LoVo (cell line): ENCODE measurements at places on chromosomes 3 and 15.

DNA sequence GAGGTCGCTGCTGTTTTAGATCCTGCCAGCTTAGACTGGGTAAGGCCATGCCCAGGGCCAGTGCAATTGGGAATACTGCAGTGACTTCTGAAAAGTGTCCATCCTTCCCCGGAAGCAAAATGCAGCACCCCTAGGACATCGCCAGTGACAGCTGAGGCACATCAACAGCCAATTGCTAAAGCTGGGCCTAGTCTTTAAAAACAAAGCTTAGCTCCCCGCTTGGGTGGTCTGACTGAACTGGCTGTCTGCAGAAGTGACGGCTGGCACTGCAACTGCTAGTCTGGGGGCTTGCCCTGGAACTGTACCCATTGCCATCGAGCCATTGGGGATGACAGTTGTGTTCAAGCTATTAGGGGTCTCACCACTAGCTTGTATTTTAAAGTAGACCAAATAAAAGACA, 4.3 kb downstream of the LYSMD4 start:
- no peak for DNase-seq

- no peak for DNase-seq
These were observed 221.9 kb upstream of the LRIG1 start for GRCh38 chr3:66722675-66723074.

DNA sequence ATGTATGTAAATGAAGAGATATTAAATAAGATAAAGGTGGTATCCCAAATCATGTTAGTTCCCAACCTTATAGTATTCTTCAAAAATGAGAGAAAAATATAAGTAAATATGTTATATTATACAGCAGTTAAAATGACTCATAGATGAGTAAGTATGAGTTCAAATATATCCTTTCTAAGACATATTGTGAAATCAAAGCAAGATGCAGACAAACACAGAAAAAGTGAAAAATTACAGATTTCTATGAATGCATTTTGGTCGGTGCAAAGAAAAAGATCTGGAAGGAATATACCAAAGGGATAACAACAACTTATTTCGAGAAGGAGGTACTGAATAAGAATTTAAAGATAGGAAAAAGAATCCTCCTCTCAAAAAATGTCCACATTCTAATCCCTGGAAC, 181.2 kb upstream of the TTC14 start:
- DNase-seq, result no peak

DNA sequence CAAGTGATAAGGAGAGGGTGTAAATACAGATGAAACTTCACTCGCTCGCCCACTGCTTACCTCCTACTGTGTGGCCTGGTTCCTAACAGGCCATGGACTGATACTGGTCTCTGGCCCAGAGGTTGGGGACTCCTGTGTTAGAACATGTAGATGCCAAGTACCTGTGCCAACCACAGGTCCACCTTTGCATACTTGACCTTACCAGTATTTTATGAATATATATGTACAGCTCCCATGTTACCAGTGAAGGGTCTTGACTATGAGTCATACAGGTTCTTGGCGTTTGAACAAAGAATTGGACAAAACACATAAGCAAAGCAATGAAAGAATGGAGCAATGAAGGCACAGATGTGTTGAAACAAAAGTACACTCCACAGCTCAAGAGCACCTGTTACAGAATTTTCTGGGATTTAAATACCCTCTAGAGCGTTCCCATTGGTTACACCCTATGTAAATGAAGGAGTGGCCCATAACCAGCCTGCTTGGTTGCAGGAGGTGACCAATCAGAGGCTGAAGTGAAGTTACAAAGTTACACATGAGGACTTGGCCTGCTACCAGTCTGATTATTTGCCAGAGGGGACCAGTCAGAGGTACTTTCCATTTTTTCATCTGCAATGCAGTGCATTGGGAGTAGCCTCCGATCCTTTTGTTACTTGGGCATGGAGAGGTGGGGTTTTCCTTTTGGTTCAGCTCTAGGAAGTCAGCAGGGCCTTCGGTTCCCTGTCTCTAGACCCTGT, 1.7 kb upstream of the GFM1 start:
- no peak for DNase-seq
